ENCODE measurements at places on chromosomes 12 and 14. TPM values are rescaled to one million over a fixed set of nuclear protein-coding genes. Genes with fewer than 3 reads are reported as not detected.

Gene RPL36AL
- 79.0 TPM for polyA plus RNA-seq

- no peak for DNase-seq
These were observed 86.6 kb downstream of the NTN4 start for GRCh38 chr12:95703986-95704385.

- DNase-seq = no peak
These were observed 4.3 kb upstream of the APPL2 start for GRCh38 chr12:105240228-105240627.

DNA sequence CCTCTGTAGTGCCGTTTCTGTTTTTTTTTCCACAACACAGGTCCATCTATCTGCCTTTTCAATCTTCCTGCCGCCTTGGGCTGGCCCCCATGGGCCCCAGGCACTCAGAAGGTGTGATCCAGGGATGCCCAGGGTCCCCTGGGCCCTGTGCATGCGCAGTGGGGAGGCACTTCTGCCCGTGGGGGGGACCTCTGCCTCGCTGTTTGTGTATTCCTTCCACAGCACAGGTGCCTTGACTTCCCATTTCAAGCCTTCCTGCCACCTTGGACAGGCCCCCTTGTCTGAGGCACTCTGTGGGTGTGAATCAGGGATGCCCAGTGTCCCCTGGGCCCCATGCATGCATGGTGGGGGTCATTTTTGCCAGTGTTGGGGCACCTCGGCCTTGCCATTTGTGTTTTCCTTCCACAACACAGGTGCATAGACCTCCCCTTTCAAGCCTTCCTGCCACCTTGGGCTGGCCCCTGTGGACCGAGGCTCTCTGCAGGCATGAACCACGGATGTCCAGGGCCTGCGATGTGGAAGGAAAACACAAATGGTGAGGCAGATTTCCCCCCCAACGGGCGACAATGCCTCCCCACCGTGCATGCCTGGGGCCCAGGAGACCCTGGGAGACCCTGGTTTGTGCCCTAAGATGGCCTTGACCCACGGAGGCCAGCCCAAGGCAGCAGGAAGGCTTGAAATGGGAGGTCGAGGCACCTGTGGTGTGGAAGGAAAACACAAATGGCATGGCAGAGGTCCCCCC, 366.5 kb downstream of the ALG10 start:
- DNase-seq = no peak

- no peak for DNase-seq
These were observed 28.5 kb downstream of the CDKN1B start for GRCh38 chr12:12745576-12746211.

DNA sequence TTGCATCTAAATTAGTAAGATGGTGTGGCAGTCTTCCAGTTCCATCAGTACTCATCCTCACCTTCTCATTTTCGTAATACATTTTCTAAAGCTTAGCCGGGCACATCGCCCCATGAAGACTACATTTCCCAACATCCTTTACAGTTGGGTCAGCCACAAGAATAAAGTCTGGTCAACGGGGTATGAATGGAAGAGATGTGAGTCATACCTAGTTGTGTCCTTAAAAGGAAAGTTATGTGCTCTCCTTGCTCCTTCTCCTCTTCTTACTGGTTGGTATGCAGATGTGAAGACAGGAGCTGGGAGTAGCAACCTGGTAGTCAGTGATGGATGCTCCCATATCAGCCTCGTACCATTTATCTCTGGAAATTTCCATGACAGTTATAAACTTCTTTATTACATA, 35.9 kb upstream of the EGLN3 start:
- DNase-seq = no peak

- no peak for DNase-seq
These were observed 59.4 kb downstream of the MYRFL start for GRCh38 chr12:69884386-69884785.

GRCh38 chr12:57993834-57994233, 52.5 kb downstream of the ATP23 start:
- DNase-seq = no peak

Gene SLC38A4
- polyA plus RNA-seq = 4.4 TPM

GRCh38 chr14:78202163-78202562, 32.0 kb downstream of the NRXN3 start:
- DNase-seq = no peak

GRCh38 chr14:87045956-87046355, 947.0 kb downstream of the GALC start:
- DNase-seq = no peak

- DNase-seq = no peak
These were observed at the start of gene UBC for GRCh38 chr12:124914392-124915238. Gene UBC (minus strand): TSS chr12:124914650. CDS start chr12:124913771, 879 bp downstream.
